ENCODE measurements at places on chromosomes 4 and X. TPM values are rescaled to one million over a fixed set of nuclear protein-coding genes. Genes with fewer than 3 reads are reported as not detected.
A peak's percentile ranks its signal among the peaks of the same experiment; 100 is the strongest.

Gene ZNF280C
- total RNA-seq: 5.0 TPM

Gene CTPS2
- total RNA-seq: 12.6 TPM

GRCh38 chr4:71415491-71415890 is 76.7 kb downstream of the SLC4A4 start:
- no peak for DNase-seq
- H3K36me3 ChIP-seq: no peaks in the 10 kb centered on the region
- H3K4me1 ChIP-seq: no peaks in the 10 kb centered on the region
- H3K4me3 ChIP-seq: no peak overlapping the region
- H3K27me3 ChIP-seq: no peaks in the 10 kb centered on the region
- H3K27ac ChIP-seq: no peak overlapping the region

- H3K27me3 ChIP-seq: no peaks in the 10 kb centered on the region
- no peak for DNase-seq
- no peak within 1 kb of the TSS for H3K27ac ChIP-seq
- no peaks in the 10 kb centered on the region for H3K36me3 ChIP-seq
- H3K4me3 ChIP-seq: peak within 1 kb of the TSS; percentile 60
- no peaks in the 10 kb centered on the region for H3K4me1 ChIP-seq
Observed at GRCh38 chr4:11428231-11428898, at the start of gene HS3ST1. Gene HS3ST1, minus strand, starts transcription at chr4:11428894. Its CDS starts 28,889 bp downstream, at chr4:11400005.

DNA sequence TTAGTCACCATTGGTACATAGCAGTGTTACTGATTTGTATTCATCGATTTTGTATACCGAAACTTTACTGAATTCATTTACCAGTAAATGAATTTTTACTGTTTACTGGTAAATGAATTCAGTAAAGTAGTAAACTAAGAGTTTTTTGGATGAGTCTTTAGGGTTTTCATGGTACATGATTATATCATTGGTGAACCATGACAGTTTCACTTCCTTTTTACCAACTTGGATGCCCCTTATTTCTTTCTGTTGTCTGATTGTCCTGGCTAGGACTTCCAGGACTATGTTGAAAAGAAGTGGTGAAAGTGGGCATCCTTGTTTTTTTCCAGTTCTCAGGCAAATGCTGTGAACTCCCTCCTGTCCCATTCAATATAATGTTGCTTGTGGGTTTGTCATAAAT is 494.9 kb downstream of the GALNTL6 start:
- H3K27me3 ChIP-seq: no peaks in the 10 kb centered on the region
- H3K27ac ChIP-seq: no peak overlapping the region
- no peak for DNase-seq
- no peak overlapping the region for H3K4me3 ChIP-seq
- H3K36me3 ChIP-seq: no peaks in the 10 kb centered on the region
- H3K4me1 ChIP-seq: no peaks in the 10 kb centered on the region

DNA sequence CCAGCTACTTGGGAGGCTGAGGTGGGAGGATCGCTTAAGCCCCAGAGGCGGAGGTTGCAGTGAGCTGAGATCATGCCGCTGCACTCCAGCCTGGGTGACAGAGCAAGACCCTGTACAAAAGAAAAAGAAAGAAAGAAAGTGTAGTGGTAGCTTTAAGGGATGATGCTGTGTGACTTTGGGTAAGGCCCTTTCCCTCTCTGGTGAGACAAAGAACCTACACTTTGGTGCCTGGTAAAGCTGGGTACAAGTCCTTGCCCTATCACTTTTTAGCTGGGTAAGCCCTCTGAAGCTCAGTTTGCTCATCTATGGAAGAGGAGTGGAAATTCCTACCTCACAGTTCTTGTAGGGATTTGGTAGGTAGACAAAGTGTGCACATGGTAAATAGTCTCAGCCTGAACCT is 1.7 kb upstream of the IQSEC2 start:
- no peak for DNase-seq
- H3K36me3 ChIP-seq: no peaks in the 10 kb centered on the region
- no peak overlapping the region for H3K27ac ChIP-seq
- H3K4me1 ChIP-seq: peaks cover 17% of the 10 kb centered on the region
- H3K27me3 ChIP-seq: no peaks in the 10 kb centered on the region

- H3K27ac ChIP-seq: no peak overlapping the region
- H3K4me3 ChIP-seq: no peak overlapping the region
- H3K27me3 ChIP-seq: no peaks in the 10 kb centered on the region
- DNase-seq: no peak
Observed at GRCh38 chr4:109009909-109010308, 247.1 kb upstream of the ETNPPL start.

DNA sequence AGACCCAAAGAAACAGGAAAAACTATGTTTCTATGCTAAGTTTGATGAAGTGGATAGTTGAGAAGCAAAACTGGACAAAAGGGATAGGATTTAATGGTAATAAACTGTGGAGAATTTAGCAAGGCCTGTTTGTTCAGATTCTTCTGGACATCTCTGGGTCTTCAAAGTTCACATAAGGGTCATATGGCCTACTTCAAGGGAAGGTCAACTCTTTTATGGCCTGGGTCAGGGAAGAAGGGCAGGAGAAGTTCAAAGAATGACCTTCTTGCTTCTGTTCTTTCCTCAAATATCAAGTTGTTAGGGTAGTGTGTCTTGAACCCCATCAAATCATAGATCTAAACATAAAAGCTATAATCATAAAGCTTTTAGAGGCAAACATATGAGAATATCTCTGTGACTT is 102.7 kb downstream of the SOWAHB start:
- DNase-seq: no peak
- H3K4me1 ChIP-seq: no peaks in the 10 kb centered on the region
- H3K27me3 ChIP-seq: no peaks in the 10 kb centered on the region

- H3K36me3 ChIP-seq: peaks cover 8% of the 10 kb centered on the region
- no peaks in the 10 kb centered on the region for H3K4me1 ChIP-seq
- H3K4me3 ChIP-seq: no peak overlapping the region
Observed at GRCh38 chr4:82630079-82630478, 68.3 kb upstream of the TMEM150C start.

- no peak overlapping the region for H3K4me3 ChIP-seq
- no peaks in the 10 kb centered on the region for H3K36me3 ChIP-seq
- no peak overlapping the region for H3K27ac ChIP-seq
- no peaks in the 10 kb centered on the region for H3K27me3 ChIP-seq
- H3K4me1 ChIP-seq: no peaks in the 10 kb centered on the region
- DNase-seq: no peak
Observed at GRCh38 chr4:7168106-7168505, 24.2 kb upstream of the SORCS2 start.

GRCh38 chr4:61540944-61541343 is 340.8 kb downstream of the ADGRL3 start:
- H3K27ac ChIP-seq: no peak overlapping the region
- DNase-seq: no peak
- H3K36me3 ChIP-seq: no peaks in the 10 kb centered on the region
- no peaks in the 10 kb centered on the region for H3K27me3 ChIP-seq

- no peaks in the 10 kb centered on the region for H3K36me3 ChIP-seq
- H3K4me3 ChIP-seq: no peak overlapping the region
- H3K27me3 ChIP-seq: no peaks in the 10 kb centered on the region
- no peak overlapping the region for H3K27ac ChIP-seq
Observed at GRCh38 chr4:101599620-101600019, 190.9 kb upstream of the BANK1 start.

DNA sequence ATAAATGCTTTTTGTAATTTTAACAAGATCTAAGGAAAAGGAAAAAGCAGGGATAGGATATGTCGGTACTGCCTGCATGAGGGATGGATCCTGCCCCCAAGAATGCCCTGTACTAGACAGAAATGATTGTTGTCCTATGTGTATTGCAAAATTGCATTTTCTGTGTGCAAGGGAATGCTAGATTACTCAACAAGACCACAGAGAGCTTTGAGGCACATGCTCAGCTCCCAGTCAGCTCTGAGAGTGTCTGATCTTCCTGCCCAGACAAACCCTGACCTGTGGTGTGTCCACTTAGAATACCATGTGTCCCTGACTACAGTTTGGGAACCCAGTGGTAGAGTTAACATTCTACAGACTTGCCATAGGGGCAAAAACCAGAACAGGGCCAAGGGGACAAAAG is 129.2 kb upstream of the PAK3 start:
- H3K4me3 ChIP-seq: no peak overlapping the region
- no peaks in the 10 kb centered on the region for H3K27me3 ChIP-seq
- H3K4me1 ChIP-seq: no peaks in the 10 kb centered on the region
- DNase-seq: no peak

DNA sequence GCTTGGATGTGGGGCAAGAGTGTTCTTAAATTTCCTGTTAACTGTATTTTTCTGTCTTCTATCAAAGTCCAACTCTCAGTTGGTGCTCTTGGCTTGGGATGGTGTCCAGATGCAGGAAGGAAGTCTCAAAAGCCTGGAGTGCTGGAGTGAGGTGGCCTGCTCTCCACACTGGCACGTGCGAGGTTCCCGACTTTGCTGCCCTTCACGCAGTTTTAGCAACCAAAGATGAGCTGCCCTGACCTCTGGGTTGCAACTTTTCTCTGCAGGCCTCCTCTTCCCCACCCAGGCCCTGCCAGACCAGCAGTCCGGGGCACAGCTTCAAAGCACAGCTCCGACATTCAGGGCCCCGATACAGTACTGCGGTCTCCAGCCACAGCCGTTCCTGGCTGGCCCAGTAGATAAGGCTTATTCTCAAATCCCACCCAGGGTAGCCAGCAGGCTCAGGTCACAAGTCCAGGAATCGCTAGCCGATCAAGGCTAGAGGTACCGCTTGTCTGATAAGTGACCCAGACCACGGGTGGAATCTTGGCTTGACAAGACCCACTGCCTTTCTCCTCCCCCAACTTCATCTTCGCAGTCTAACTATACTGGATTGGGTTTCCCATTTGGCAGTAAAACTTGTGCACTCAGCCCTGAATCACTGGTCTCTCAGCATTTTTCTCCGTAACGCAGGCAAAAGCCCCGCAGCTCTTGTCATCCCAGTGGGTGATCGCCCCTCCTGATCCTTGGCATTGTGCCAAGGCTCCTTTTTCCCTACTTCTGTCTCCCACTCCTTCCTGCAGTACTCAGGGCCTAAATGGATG is 21.8 kb upstream of the JADE1 start:
- H3K27me3 ChIP-seq: no peaks in the 10 kb centered on the region
- H3K36me3 ChIP-seq: no peaks in the 10 kb centered on the region
- no peak overlapping the region for H3K27ac ChIP-seq
- H3K4me1 ChIP-seq: no peaks in the 10 kb centered on the region

- H3K4me1 ChIP-seq: no peaks in the 10 kb centered on the region
- H3K36me3 ChIP-seq: no peaks in the 10 kb centered on the region
- no peaks in the 10 kb centered on the region for H3K27me3 ChIP-seq
- H3K27ac ChIP-seq: no peak overlapping the region
- no peak overlapping the region for H3K4me3 ChIP-seq
Observed at GRCh38 chr4:107213880-107214279, 177.8 kb upstream of the DKK2 start.

DNA sequence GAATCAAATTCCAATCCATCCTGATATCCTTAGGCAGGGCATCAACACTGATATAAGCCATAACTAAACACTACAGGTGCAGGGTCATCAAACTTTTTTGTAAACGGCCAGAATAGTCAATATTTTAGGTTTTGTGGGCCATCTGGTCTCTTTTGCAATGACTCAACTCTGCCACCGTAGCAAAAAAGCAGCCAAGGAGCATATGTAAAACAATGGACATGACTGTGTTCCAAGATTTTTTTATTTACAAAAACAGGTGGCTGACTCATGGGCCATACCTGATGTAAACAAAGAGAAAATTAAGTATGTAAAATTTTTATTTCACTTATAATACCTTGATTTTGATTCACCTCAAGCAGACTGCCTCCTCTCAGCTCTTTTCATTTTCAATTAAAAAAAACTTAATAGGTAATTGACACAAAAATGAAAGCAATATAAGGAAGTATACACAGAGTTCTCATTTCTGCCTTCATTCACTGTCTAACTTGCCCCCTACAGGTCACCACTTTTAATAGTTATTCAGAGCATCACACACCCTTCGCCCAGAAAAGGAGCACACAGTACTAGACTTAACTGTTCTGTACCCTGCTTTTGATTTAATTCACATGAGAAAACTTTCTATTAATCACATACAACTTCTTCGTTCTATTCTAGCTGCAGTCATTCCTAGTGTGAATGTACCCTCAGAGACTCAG is 35.3 kb upstream of the GPM6B start:
- no peaks in the 10 kb centered on the region for H3K4me1 ChIP-seq
- no peak overlapping the region for H3K27ac ChIP-seq
- no peak overlapping the region for H3K4me3 ChIP-seq
- DNase-seq: no peak
- no peaks in the 10 kb centered on the region for H3K36me3 ChIP-seq

DNA sequence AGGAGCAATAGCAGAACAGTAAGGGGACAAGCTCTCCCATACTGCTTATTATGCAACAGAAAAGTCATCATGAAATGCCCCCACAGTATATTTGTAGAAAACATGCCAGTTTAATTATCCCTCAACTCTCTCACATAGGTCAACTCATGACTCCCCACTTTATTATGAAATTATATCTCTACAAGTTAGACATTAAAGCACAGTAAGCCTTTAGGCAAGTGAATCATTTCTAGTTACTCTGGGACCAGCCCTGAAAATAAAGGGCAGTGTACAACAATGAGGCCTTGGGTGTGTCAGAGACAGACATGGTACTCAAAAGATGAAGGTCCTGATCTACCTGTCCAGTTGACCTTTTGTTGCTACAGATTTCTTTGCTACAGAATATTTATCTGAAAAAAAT is 191.9 kb downstream of the FBXW7 start:
- H3K36me3 ChIP-seq: peaks cover 18% of the 10 kb centered on the region
- H3K27ac ChIP-seq: no peak overlapping the region
- no peaks in the 10 kb centered on the region for H3K4me1 ChIP-seq
- no peak overlapping the region for H3K4me3 ChIP-seq
